Stomach (tissue), 19 donors: ENCODE measurements at places on chromosomes 16 and 17. TPM values are rescaled to one million over a fixed set of nuclear protein-coding genes. Genes with fewer than 3 reads are reported as not detected.
A peak's percentile ranks its signal among the peaks of the same experiment; 100 is the strongest.

Gene WFIKKN2
- total RNA-seq, result not detected

Gene EMP2
- total RNA-seq, result 44.4 TPM

- DNase-seq, result no peak
These were observed 4.9 kb downstream of the MYLK3 start for GRCh38 chr16:46743232-46743719.

GRCh38 chr17:57544834-57545463 lies 200.2 kb downstream of the CCDC182 start:
- DNase-seq, result no peak

GRCh38 chr16:28974007-28974436 lies 556 bp upstream of the SPNS1 start:
- peak; percentile 81 for DNase-seq

DNA sequence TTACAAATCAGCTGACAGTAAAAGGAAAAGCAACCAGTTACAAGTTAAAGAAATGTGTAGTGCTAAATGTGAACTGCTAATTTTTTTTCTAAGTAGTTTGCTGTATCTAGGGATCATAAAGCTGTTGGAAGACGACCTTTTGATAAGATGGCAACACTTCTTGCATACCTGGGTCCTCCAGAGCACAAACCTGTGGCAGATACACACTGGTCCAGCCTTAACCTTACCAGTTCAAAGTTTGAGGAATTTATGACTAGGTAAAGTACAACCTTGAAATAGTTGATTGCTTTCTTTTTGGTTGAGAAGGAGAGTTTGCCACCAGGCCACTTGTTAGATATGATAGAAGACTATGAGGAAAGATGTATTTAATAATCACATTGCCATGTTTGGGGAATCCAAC lies 35.4 kb downstream of the OMG start:
- no peak for DNase-seq

GRCh38 chr17:8420041-8420934 lies 15.4 kb upstream of the NDEL1 start:
- DNase-seq, result peak; percentile 94

DNA sequence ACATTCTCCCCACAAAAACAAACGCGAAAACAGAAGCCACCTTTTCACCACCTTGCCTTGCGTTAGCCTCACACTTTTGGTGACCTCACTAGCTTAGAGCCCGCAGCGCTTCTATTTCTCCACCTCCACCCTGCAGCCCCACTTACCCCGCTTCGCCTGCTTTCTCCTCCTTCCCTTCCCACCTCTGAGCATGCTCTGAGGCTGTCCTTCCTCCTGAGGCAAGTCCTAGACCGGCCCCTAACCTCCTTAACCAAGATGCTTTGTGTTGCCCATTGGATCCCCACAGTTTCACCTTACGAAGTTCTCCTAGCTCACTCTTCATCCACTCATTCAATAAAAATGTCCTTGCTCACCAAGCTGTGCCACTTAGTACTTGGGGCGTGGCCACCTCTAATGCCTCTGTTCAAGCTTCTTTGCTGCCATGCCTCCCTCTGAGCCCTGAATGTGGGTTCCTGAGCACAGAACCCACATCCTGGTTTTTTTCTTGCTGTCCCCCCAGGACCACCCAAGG lies 1.3 kb downstream of the GNGT2 start:
- no peak for DNase-seq
